ENCODE measurements at places on chromosomes 2 and 18.

GRCh38 chr2:55235724-55236538 lies 3.4 kb downstream of the RPS27A start:
- DNase-seq, result no peak

DNA sequence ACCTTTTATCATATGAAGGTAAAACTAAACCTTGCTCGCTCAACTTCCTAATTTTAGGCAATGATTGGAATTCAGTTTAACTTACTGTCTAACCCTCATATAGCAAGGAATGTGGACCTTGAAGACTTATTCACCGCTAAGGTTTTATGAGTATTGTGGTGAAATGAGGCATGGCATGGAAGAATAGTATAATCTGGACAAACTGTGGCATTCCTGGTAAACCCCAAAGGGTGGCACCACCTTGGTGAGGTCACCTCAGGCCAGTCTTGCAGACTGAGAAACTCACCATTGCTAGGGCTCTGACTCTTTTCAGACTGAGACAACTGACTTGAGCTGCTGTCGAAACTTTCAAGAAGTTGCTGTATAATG lies 51.1 kb upstream of the EHBP1 start:
- no peak for DNase-seq

DNA sequence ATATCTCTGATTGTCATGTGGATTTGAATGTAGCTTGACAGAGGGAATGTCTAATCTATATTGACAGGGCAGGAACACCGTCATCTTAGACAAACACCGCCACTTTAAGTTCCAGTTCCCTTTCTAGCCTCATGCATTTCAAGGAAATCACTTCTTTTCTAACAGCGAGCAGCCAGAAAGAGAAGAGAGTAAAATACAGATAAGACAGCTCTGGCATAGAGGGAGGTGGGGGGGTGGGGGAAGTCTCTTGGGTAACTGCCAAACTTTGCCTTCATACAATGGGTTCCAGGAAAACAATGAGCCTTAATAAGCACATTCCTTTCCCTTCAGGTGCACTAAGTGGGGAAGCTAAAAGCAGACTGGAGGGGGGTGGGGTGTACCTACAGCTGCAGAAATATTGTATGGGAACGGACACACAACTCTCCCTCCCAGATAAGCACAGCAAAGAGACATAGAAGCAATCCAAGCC lies 37.2 kb downstream of the CASP10 start:
- peak; percentile 68 for DNase-seq

DNA sequence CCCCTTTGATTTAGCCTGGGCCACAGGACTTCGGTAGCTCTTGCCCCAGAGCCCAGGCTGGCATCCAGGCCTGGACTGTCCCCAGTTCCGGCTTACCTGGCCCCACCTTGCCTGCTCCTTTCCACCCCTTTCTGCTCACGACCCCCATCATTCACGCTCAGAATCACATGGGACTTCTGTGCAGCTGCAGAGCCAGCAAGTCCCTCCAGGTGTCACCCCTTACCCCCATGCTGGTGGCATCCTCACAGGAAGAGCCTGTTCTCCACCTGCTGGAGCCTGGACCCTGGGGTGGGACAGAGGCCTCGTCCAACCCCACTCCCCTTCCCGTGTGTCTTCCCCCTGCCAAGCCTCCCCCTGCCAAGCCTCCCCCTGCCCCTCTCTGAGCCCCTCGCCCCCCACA lies 7.9 kb upstream of the KCNIP3 start:
- DNase-seq, result no peak

DNA sequence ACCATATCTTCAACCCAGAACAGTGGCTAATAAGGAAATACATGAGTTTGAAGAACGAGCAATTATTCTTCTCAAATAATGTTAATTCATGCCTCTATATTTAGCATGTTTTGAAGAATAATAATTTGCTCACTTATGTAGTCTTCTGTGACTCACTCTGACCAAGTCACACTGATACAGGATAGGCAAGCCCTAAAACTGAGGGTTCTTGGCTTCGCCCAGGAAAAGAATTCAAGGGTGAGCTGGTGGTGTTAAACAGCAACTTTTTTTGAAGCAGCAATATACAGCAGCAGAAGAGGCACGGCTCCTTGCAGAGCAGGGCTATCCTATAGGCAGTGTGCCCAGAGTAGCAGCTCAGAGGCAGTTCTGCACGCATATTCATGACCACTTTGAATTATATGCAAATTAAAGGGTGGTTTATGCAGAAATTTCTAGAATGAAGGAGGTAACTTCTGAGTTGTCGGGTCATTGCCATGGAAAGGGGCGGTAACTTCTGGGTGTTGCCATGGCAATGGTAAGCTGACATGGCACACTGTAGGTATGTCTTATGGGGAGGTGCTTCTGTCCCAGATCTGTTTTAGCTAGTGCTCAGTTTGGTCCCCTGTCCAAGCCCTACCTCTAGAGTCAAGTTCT lies 200.6 kb downstream of the RND3 start:
- DNase-seq, result no peak

DNA sequence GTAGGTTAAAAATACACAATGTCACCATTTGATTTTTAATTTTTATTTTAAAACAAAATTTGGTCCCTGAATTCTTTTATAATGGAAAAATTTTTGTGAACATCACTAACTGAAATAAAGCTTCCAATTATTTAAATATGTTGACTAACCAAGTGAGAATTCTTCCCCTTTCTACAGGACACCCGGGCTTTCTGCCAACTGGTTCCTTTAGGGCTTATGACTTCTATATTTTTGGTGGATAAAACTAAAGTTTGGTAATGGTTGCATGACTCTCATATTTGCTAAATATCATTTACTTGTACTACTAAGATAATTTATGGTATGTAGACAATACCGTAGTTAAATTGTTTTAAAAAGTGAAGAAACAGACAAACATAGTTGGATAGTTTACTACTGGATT lies 291.0 kb upstream of the DOK6 start:
- no peak for DNase-seq

DNA sequence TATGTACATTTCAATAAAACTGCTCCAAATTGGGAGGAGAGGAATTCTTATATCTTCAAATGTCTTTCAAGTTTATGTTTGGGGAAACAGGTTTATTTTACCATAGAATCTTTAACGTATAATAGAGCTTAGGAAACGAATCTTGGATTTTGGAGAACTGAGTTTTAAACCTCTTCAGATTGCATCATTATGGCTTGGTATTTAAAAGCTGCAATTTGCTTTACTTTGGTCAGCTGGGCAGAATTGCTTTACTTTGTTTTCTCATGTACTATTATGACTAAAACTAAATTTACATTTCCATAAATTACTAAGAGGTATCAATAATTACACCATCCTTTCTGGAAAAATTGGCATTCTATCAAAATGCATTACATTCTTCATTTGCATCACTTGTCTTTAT lies 54.6 kb downstream of the BAZ2B start:
- no peak for DNase-seq

DNA sequence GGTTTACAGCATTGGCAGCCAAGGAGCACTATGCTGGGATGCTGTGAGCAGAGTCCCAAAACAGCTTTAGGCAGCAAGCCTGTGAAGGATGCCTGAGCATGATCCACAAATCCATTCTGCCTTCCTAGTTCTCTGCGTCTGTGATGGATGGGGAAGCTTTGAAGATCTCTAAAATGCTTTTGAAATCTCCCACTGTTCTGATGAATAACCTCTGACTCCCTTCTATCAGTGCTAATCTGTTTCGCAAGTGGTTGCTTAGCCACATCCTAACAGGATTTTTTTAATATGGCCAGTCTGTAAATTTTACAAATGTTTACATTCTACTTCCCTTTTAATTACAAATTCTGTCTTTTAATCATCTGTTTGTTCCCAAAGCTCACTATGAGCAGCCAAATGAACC lies 319.2 kb downstream of the GULP1 start:
- DNase-seq, result no peak

GRCh38 chr2:227326783-227327182 lies 1.7 kb downstream of the MFF start:
- no peak for DNase-seq

DNA sequence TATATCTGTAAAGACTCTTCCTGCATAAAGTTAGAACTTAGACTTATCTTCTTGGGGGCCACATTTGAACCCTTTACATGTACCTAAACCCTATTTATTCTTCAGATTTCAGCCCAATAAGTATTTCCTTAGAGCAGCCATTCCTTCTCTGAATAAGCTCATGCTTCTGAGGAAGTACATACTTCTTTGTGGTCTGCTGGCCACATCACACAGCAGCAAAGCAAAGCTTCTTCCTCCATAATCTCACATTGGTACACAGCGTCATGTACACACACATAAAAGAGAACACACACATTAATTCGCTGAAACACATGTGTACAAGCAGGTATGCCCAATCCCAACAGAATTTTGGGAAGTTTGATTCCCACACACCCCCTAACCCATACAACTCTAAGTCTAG lies 331.0 kb downstream of the CDH2 start:
- no peak for DNase-seq

- peak; percentile 48 for DNase-seq
Observed at GRCh38 chr2:106294182-106294581, 100.1 kb upstream of the UXS1 start.

DNA sequence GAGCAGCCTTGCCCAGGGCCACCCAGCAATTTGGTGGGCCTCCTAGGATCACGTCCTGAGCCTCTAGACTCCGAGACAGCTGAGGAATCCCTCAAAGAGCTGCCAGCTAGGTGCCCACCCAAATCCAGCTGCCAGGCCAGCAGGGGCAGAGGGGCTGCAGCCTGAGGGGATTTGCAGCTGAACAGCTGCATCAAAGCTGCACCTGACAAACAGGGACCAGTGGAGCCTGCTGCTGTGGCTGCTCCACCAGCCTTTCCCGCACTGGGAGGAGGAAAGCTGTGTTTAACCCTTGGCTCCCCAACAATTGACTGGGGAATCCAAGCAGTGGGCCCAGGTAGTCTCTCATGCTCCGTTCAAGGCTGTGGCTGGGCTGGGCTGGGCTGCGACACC lies 8.2 kb downstream of the ADRA2B start:
- no peak for DNase-seq

GRCh38 chr18:48037481-48038271 lies 107.2 kb upstream of the SMAD2 start:
- DNase-seq, result peak; percentile 26

GRCh38 chr18:27931535-27931934 lies 245.4 kb downstream of the CDH2 start:
- no peak for DNase-seq

DNA sequence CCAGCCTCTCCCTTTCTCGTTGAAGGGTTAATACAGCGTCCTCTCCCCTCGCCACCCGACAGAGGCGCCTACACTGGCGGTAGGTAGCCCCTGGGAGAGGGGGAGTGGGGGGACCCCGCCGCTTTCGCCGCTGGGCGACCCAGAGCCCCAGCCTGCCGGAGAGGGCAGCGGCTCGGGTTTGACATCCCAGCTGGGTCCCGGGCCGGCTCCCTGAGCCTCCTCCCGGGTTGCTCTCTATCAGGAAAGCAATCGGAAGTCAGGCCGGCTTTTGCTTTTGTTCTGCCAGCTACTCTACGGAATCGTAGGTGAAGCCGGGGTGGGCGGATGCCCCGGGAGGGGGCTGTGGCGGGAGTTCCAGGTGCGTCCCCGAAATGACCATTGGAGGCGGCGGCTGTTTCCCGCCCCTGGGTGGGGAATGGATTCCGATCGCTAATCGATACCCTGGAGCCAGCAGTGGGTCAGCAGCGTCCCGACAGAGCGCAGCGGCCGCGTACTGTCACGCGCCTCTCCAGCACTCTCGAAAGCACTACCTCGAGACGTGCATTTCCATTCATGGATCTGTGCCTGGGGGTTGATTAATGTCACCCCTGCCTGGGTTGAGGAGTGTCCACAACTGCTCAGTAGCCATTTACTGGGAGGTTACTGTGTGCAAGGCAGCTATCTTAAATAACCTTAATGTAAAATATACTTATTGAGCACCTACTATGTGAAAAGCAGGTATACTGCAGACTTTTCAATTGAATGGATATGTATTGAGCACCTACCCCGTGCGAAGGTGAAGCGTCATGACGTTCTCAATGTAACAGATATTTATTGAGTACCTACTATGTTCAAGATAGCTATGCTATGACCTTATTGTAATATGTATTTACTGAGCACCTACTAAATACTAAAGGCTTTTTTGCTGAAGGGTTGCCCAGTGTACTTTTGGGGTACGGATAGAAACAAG lies 1.1 kb downstream of the MAPK4 start:
- DNase-seq, result peak; percentile 8

DNA sequence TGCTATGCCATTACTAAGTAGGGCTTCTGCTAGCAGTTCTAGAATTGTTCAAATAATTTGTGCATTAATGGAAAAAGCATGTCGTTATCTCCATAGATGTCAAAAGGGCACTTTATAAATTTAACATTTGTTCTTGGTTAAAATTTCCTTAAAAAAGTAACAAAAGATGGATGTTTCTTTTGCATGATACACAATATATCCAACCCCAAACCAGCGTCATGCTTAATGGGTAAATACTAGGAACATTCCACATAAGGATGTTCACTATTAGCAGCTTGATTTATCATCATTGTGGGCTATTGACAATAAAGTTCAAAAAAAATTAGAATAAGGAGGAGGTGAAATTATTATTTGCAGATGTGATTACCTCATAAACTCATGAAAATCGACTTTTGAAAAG lies 79.7 kb downstream of the GREB1L start:
- DNase-seq, result no peak

DNA sequence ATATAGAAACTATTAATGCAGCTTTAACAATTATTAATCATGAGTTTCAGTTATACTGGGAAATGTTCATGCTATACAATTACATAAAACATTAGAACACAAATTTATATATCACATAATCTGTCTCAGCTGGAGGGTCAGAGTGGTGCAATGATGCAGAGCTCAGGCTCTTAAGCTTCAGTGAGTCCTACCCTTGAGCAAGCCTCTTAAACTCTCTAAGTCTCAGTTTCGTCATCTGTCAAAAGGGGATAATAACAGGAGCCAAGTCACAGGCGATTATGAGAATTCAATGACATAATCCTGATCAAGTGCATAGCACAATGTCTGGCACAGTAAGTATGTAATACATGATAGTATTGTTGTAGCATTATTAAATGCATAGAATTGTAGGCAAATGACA lies 46.0 kb downstream of the LAMA1 start:
- DNase-seq, result no peak

- no peak for DNase-seq
Observed at GRCh38 chr2:150491430-150491829, 4.0 kb upstream of the RND3 start.
